ENCODE measurements at places on chromosomes 11 and 22.

- DNase-seq = peak; percentile 3
These were observed 59.4 kb downstream of the ACER3 start for GRCh38 chr11:76919887-76920746.

DNA sequence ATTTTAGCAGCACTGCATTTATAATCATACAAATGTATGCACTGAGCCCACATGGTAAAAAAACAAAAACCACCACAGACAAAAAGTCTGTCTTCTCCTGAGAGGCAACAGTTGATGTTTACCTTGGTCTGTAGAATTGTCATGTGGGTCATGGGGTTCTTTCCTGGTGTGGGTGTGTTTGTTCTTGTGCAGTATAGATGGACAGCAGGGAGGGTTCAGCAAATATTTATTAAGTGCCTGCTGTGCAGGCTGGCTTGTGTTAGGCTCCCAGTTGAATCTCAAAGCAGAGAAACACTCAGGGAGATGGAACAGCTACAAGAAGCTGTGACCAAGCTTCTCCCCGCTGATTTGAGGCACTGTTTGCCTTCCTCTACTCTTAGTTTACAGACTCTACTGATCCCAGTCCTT, 82.2 kb downstream of the PISD start:
- DNase-seq = no peak

GRCh38 chr11:76663912-76664440, 6.6 kb downstream of the LRRC32 start:
- DNase-seq = no peak

- DNase-seq = no peak
These were observed 762 bp upstream of the CCDC134 start for GRCh38 chr22:41799486-41800347.

DNA sequence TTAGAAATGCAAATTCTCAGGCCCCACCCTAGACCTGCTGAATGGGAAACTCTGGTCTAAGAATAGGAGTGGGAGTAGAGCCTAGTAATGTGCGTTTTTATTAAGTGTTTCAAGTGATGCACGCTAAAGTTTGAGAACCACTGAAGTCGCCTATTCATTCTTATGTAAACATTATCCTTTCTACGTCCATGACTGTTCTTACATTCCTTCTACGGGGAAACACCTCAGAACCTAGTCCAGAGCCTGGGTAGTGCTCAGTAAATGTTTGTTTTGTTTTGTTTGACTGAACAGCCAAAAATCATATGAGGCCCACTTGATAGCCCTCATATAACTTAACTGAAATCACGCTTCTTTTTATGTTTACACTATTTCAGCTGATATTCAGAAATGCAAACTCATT, 29.8 kb downstream of the VSIG10L2 start:
- DNase-seq = no peak

DNA sequence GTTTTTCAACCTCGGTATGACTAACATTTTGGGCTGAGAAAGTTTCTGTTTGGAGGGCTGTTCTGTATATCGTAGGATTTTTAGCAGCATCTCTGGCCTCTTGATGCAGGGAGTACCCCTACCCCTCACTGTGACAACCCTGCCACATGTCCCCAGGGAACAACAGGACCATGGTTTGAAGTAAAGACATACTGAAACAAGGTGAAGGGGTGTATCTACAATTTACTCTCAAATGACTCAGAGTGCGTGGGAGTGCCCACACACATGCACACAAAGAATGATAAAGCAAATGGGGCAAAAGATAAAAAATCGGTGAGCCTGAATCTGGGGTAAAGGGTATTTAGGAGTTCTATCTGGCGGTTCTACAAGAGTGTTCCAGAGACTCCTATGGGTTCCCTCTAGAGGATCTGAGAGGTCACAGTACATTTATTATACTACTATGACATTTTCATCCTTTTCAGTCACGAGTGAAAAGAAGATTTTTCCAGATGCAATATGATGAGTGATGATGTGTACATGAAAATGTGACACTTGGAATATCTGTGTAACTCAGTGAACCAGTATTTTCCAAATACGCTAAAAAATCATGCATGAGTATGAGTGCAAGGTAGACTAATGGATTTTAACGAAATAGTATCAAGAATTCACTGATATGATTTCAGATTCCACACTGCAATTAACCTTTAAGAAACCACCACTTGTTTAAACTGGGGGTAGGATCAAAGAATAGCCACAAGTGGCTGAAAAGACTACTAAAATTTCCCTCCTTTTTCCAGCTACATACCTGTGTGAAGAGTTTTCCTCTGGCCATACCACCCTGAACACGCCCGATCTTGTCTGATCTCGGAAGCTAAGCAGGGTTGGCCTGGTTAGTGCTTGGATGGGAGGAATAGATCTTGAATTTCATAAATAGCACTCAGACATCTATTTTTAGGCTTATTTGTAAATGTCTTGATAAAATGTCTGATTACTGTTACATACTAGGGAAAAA, 56.3 kb upstream of the YPEL1 start:
- no peak for DNase-seq

- DNase-seq = peak; percentile 30
These were observed 26.1 kb downstream of the PTPRJ start for GRCh38 chr11:48006301-48006992.

DNA sequence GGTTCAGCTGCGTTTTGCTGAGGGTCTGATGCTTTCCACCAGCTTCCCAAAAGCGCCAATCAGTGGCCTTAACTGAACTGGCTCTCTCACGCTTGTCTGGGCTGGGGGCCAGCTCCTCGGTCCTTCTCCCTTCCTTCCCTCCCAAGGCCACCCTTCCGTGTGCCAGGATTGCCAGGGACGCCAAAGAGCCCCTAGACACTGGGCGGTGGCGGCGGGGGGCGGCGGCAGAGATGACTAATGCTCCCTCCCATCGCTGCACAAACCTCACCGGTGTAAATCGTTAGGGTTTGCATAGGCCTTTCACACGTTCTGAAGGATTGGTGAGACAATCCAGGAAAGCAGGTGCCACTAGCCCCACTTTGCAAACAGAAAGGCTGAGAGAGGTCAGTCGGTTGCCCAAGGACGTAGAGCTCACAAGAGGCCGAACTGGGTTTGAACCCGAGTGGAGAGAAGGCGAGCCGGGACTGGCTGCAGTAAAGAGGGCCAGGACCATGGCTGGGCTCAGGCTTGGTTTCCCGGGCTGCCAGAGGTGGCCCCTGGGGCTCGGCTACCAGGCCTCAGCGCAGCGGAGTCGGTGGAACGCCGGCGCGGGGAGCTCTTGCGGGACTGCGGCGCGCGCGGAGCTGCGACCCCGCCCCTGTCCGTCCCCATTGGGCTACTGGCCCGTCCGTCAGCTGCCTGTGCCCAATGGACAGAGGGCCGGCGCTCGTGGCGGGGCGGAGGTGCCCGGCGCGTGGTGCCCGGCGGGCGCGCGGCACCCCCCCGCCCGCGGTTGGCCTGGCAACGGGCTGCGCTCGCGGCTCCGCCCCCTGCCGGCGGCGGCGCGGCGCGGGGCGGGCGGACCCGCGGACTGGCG, 589 bp upstream of the GNAZ start:
- DNase-seq = peak; percentile 75

GRCh38 chr11:83006877-83007330, 64.8 kb downstream of the RAB30 start:
- DNase-seq = no peak

DNA sequence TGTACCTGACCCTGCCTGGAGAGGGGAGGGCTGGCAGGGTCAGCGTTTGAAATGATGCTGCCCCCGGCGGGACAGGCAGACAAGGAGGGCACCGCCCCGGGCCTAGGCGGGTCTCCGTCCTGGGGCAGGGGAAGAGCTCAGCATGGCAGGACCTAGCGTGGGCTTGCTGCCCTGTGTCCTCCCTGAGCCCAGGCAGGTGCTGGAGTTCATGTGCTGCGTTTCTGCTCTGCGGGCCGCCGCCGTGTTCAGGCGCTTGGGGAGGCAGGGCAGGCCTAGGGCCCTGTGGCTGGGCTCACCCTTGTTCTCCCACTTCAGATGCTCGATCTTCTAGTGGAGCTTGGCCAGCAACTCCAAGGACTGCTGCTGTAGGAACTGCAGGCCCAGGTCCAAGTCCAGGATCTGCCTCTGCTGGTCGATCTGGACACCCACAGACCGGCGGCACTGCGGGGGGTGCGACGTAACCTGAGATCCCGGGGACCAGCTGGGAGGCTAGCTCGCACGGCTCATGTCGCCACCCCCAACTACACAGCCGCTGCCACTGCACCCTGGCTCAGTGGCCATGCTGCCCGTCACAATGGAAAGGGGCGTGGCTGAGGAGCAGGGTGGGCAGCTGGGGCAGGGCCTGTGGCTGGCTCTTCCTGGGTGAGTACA, 84.4 kb downstream of the MED15 start:
- DNase-seq = no peak

GRCh38 chr11:96314326-96315020, 28.5 kb downstream of the MAML2 start:
- DNase-seq = no peak

DNA sequence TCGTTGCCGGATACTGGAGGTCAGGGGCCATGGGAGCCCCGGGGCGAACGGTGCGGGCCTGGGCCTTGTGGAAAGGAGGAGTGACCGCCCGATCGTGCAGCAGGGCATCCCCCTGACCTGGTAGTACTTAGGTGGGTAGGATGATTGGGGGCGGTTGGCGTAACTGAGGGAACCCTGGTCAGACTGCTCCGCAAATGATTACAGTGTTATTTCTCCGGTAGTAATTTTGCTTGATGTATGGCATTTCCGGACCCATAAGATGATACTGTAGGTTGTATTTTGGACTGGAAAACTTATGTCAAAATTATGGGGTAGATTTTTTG, 762 bp downstream of the MTMR3 start:
- no peak for DNase-seq

- DNase-seq = peak; percentile 2
These were observed 536.6 kb downstream of the SOX6 start for GRCh38 chr11:15819679-15820286.

DNA sequence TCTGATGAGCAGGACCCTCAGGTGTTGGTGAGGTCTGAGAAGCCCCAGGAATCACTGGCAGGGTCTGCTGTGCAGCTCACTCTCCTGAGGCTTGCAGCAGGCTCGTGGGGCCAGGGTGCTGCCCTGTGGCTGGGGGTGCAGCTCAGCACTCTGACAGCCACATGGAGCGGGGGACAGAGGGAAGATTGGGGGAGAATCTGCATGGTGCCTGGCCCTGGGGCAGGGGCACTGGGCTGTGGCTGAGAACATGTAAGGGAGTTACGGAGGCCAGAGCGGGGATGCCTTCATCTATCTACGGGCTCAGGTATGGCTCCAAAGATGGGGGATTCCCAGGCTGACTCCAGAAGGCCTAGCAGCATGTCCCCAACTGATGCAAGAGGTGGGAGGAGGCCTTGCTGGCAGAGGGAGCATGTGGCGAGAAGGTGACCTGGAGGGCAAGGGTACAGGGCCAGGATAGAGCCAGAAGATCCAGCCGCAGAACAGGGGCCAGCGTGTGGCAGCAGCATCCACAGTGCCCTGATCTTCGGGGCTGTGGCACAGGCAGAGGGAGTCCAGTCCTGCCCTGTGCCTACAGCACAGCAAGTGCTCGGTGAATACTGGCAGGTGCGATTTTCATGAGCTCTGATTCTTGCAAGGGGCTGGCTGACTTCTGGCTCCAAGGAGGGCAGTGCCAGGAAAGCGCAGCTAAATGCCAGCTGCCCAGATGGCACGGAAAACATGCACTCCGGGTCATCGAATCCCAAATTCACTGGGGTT, 184.7 kb downstream of the CTTN start:
- DNase-seq = no peak

- DNase-seq = no peak
These were observed 230.8 kb downstream of the CTTN start for GRCh38 chr11:70628855-70629844.

GRCh38 chr11:103085758-103086365, 6.1 kb downstream of the DCUN1D5 start:
- no peak for DNase-seq

All from stimulated activated CD4-positive, alpha-beta T cell treated with anti-CD3 and anti-CD28 coated beads, TNF-alpha, amount 100 ng/mL, for 4 hours (primary cell).